ENCODE measurements at places on chromosomes 2 and 18.

DNA sequence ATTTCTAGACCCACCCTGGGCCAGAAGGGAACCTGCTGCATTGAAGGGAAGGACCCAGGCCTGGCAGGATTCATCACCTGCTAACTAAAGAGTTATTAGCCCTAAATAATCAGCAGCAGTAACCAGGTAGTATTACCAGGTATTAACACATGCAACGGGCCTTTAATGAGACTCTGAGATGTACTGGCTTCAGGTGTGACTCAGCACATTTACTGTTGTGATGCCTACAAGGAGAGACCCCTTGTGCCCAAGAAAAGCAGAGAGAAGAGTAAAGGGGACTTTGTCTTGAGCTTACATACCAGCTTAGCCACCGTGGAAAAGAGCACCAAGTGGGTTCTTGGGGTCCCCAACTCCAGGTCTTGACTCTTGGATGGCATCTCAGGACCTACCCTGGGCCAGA, 243.1 kb upstream of the SLC39A10 start:
- DNase-seq, result no peak

DNA sequence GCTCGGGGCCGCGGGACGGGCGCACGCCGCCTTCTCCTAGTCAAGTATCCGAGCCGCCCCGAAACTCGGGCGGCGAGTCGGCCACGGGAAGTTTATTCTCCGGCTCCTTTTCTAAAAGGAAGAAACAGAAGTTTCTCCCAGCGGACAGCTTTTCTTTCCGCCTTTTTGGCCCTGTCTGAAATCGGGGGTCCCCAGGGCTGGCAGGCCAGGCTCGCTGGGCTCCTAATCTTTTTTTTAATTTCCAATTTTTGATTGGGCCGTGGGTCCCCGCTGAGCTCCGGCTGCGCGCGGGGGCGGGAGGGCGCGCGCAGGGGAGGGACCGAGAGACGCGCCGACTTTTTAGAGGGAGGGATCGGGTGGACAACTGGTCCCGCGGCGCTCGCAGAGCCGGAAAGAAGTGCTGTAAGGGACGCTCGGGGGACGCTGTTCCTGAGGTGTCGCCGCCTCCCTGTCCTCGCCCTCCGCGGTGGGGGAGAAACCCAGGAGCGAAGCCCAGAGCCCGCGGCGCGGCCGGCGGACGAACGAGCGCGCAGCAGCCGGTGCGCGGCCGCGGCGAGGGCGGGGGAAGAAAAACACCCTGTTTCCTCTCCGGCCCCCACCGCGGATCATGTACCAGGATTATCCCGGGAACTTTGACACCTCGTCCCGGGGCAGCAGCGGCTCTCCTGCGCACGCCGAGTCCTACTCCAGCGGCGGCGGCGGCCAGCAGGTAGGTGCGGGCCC, 617 bp downstream of the FOSL2 start:
- DNase-seq, result peak; percentile 77

DNA sequence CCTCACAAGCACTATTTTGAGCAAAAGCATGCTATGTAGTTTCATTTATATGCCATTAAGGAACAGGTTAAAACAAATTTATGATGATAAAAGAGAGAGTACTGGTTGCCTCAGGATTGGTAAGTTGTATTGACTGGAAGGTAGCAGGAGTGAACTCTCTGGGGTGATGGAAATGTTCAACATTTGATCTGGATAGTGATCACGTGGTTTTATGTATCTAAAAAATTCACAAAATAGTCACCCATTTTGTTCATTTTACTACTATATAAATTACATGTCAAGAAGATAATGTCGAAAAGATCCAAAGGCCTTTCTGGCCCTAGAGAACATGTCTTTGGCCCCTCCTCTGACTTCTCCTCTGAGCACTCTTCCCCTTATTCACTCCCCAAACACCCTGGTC, 10.4 kb upstream of the RAPGEF4 start:
- no peak for DNase-seq

GRCh38 chr18:77223221-77223639, 26.4 kb upstream of the GALR1 start:
- no peak for DNase-seq

DNA sequence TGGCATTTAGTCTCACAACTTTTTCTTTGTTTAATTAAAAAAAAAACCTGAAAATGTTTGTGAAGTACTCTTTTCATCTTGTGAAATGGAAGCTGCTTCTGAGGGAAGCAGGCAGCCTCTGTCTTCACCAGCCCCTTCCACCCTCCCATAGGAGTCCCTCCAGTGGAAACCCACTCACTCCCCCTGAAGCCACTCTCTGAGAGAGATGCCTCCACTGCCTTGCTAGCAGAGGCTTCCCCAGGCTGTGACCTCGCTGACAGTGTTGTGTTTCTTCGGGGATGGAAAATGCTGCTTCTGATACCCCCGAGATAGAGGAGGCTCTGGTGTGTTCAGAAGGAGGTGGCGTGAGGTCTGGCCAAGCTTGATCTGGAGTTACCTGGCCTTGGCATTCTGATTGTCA, 59.9 kb downstream of the SH3RF3 start:
- DNase-seq, result no peak

Measured in hematopoietic multipotent progenitor cell treated with erythropoietin and hydrocortisone succinate and interleukin-3 and kit ligand, for 4 days (in vitro differentiated cells).